ENCODE measurements at places on chromosomes 12 and 14.
A peak's percentile ranks its signal among the peaks of the same experiment; 100 is the strongest.

DNA sequence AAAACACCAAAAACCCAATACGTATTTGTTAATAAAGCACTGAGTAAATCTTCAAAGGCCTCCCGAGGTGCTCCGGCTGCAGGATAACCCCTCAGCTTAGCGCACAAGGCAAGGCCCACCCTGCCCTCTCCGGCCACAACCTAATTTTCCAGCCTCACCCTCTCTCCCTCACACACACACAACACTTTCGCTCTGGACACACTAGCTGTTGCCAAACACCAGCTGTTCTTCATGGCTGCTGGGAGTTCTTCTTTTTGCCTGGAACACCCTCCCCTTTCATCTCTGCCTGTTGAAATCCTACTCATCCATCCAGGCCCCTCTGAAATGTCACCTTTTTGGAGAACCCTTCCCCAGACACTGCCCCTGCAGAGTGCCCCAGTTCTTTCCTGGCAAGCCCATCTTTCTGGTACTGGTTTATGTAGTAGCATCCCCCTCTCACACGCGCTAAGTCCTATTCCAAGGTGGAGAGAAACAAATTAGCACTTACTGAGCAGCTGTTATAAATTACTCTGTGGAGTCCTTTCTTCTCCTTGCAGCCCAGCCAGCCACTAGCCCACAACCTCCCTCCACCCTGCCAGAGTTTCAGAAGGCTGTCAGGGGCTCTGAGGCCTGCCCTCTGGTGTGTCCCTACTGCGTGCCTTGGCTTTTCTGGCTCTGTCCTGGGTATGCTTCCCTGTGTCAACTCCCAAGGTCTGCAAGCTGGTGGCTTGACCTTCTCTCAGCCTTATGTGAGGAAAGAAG lies 805 bp upstream of the CRACR2A start:
- DNase-seq: peak; percentile 45

- DNase-seq: no peak
These were observed 230.2 kb upstream of the TBX3 start for GRCh38 chr12:114913871-114914801.

DNA sequence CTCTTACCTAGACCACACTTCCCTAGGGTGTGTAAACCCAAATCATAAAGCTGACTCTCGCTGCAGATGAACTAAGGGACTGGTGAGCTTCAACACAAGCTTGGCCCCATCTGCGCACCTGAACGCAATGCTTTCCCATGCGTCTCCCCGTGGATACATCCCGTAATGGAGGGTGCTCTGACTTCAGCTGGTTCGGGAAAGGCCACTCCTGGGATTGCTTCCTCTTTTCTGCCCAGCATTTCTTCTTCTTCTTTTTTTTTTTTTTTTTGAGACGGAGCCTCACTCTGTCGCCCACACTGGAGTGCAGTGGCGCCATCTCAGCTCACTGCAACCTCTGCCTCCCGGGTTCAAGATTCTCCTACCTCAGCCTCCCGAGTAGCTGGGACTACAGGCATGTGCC lies 27.7 kb upstream of the ETFBKMT start:
- DNase-seq: no peak

DNA sequence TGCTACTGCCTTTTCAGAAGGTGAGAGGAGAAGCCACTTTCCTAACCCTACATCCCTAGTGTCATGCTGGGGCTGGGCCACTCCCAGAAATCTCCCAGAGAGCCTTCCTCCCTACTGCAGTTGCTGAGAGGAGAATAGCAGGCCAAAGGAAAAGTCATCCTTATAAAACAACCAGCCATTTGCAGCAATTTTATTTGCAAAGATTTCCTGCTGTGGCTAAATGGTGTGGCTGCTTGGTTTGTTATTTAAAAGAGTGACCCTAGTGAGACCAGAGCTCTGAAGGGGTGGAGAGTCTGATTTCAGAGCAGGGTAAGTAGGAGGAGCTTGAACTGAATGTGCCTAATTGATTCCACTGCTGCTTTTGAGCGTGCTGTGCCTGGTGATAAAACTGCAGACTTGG lies 232.0 kb downstream of the GRIN2B start:
- no peak for DNase-seq

DNA sequence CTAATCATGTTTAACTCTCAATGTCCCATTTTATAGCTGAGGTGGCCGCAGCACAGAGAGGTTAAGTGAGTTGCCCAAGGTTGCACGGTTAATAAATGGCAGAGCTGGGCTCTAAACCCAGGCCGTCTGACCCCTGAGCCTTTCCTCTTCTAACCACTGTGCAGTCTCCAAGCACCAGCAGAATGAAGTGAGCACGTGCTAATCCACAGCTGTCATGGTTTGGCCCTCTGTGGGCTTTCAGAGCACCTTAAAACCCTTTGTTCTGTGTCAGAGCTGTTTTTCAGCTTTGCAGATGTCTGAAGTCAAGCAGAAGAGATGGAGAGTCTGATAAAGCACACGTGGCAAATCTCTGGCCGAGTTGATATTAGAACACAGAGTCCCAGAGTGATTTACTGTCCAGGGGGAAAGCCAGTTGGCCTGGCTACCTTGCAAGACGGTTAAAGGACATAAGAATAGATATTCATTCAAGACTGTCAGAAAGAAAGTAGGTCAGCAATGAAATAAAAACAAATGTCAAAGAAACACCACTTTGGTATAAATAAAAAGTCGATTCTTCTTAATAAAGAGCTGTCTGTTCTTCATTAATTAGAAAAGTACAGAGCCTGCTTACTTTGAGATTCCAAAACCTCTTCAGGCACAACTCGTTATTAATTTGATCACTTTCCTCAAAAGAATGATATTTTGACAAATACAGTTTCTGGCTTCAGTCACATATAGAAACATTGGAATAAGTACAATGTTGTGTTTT lies 107.3 kb downstream of the CRADD start:
- DNase-seq: no peak

DNA sequence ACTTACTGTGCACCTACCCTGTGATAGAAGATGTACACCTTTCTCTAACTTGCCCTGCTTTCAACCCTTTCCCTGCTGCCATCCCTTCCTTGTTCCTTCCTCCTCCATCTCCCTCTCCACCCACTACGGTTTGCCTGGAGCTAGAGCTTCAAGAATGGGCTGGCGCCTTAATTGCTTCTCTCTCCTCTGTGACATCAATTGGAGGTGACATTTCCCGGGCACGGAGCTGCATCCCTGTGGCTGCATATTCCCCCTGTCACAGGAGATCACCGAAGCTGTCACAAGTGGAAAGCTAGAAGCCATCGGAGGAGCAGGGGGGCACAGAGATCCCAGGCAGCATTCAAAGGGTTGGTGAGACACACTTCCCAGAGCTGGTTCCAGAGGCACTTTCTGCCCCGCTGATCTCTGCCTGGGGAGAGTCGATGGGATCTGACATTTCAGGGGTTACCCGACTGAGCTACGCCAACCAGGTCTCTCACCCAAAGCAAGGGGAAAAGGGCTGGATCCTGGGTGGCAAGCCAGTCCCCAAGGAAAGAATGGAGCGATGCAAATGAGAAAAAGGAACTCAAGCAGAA lies 604.9 kb downstream of the MED13L start:
- DNase-seq: no peak

GRCh38 chr12:108029051-108029835 lies 99.8 kb upstream of the WSCD2 start:
- DNase-seq: no peak

GRCh38 chr12:92210071-92210470 lies 64.4 kb upstream of the BTG1 start:
- no peak for DNase-seq

- DNase-seq: no peak
These were observed 6.2 kb upstream of the ARID4A start for GRCh38 chr14:58292187-58292586.
